Neural progenitor cell (in vitro differentiated cells): ENCODE measurements at places on chromosomes 1 and 21.

DNA sequence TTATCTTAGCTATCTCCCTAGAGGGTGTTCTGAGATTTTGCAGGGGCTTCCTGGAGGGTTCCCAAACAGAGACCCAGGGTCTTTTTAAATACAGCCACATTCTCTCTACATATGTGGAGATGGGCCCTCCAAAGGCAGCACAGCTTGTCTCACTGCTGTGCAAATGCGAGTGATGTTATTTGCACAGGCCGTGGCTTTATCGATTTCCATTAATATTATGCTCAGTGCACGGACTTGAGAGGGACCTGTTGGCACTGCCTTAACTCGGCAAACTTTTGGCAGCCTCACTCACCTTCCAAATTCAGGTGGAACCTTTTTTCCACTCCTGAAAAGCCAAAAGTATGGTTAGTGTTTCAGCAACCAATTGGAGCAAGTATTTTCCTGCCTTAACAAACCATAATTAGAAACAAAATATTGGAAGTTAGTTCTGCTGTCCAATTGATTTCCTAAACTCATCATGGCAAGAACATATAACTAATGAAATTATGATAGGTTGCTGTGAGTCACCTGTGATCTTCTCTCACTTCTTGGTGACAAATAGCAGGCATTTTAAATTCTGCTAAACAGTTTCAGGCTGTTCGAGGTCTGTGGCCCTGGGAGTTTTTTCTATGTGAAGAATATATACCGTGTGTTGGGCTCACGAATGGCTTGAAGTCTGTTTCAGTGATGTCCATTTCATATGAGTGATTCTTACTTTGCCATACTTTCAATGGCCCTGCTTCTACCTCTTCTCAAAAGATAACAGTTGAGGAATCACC lies 10.9 kb downstream of the LHX9 start:
- no peak for DNase-seq

- DNase-seq: peak; percentile 59
Observed at GRCh38 chr1:165152727-165153126, 203.8 kb downstream of the LMX1A start.

DNA sequence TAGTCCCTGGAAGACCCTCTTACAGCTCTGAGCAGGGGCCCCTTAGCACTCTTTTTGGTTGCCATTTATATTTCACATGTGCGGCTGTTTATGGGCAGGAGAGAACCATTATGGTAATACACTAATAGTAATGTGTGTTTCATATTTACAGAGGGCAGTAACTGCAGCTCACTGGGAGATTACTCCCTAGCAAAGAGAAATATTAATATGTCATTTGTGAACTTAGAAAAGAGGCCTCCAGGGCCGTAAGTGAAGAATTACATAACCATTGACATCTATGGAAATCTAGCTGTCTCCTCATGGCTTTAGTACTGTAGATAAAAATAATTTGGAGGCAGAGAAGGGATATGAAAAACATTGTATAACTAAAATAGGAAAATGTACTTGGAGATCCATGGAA lies 23.4 kb upstream of the RGS16 start:
- DNase-seq: no peak

GRCh38 chr1:38953433-38953860 lies 11.8 kb upstream of the RHBDL2 start:
- peak; percentile 16 for DNase-seq

DNA sequence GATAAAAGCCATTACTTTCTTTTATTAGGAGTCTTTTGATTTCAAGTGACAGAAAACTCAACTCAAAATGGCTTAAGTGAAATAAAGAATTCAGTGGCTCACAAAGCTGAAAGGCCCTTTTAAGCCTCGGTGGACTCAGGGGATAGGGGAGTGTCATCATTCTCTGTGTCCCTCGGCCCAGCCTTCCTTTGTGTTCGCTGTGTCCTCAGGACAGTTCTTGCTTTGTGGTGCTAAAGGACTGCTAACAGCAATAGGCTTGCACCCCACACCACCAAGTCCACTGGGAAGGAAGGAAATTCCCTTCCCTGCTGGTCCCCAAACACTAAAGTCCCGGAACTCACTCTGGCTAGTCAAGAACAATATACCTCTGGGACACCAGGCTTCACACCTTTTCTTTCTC lies 129.2 kb downstream of the NTPCR start:
- DNase-seq: peak; percentile 46

DNA sequence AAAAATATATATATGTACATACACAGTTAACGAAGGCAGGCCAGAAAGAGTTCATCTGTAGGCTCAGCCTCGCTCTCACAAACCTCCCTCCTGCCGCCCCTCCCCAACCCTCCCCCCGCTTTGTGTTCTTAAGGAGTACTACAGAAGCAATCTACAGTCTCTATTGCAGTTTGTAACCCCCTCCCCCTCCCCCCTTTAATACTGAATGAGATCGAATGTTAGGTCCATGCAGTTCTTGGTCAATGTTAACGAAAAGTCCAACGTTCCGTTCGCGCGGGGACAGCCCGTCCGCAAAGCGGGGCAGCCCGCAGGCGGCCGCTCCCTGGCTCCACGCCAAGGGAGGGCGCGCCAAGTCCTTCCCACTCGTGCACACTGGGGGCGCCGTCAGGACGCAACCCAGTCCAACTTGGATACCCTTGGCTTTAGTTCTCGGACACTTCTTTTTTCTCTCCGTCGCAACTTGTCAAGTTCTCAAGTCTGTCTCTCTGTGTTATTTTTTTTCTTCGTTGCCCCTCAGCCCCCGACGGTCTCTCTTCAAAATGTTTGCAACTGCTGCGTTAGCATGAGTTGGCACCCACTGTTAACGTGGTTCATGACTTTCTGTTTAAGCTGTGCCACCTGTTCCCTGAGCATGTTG lies 2.2 kb downstream of the JUN start:
- peak; percentile 60 for DNase-seq

GRCh38 chr1:184150776-184151531 lies 99.4 kb downstream of the TSEN15 start:
- no peak for DNase-seq

GRCh38 chr1:204885288-204885711 lies 14.6 kb downstream of the NFASC start:
- no peak for DNase-seq

- DNase-seq: no peak
Observed at GRCh38 chr1:78334952-78335351, 155.8 kb upstream of the PTGFR start.

- DNase-seq: no peak
Observed at GRCh38 chr1:68185743-68186142, 46.6 kb downstream of the WLS start.

DNA sequence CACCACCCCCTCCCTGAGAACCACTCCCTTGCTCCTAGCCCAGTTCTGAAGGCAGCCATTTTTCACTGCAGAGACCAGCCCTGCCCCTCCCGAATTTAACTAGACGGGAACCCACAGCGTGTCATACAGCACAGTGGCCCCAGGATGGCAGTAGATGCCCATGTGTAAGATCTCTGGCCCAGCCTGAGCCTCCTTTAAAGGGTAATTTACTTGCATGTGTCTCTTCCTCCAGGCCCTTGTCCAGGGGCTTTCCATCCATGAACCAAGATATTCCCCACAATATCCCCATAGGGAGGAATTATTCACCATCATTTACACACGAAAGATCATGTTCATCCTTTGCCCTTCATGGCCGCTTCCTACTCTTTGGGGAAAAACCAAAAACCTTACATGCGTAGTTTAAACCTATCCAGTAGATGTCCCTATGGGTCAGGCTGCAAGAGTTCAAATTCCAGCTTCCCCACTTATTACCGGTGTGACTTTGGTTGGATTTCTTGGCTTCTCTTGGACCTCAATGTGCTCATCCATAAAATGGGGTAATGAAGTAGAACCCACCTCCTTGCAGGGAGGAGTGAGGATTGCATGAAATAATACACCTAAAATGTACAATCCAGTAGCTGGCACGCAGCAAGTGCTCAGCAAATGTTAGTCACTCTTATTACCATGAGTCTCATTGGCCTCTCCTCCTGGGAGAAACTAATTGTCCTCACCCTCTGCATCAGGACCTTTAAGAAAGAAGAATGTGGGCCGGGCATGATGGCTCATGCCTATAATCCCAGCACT lies 4.0 kb upstream of the LACTBL1 start:
- peak; percentile 90 for DNase-seq

- DNase-seq: peak; percentile 79
Observed at GRCh38 chr1:18581420-18581880, 49.2 kb upstream of the PAX7 start.

- no peak for DNase-seq
Observed at GRCh38 chr1:53060579-53060978, 1.4 kb upstream of the PODN start.

GRCh38 chr1:84223751-84224432 lies 77.6 kb upstream of the SAMD13 start:
- no peak for DNase-seq

GRCh38 chr1:170085091-170085490 lies 10.6 kb upstream of the KIFAP3 start:
- DNase-seq: no peak

DNA sequence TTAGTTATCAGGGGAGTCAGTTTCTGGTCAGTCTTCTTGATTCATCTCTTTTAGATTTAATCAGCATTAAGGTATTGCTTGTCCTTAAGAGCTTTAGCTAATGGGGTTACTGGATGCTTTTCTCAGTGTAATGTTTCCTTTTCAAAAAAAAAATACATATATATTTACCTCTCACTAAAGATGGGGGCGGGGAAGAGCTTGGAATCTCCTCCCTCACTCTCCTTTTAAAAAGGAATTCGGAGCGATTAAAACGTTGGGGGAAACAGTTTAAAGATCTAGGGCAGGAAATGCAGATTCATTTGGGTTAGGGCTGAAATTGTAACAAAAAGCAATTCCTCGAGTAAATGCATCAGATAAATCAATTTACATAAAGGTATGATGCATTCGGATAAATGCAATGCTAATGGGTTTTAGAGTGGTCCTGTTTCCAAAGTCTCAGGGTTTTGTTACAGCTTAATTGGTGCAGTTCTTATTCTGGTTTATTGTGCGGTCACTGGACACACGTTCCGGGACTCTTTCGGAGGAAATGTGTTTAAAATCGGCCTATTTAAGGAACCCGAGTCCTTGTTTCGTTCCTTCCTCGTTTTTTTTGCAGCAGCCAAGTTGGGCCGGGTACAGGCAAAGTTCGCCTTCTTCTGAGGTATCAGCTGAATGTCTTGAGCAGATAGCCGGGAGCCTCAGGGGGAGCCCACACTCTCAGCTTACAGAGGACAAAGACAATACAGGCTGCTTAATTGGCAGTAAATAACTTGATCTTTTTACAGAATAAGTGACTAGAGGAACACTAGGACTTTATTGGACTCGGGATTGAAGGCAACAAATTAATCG lies 1.6 kb downstream of the LMO4 start:
- peak; percentile 76 for DNase-seq

DNA sequence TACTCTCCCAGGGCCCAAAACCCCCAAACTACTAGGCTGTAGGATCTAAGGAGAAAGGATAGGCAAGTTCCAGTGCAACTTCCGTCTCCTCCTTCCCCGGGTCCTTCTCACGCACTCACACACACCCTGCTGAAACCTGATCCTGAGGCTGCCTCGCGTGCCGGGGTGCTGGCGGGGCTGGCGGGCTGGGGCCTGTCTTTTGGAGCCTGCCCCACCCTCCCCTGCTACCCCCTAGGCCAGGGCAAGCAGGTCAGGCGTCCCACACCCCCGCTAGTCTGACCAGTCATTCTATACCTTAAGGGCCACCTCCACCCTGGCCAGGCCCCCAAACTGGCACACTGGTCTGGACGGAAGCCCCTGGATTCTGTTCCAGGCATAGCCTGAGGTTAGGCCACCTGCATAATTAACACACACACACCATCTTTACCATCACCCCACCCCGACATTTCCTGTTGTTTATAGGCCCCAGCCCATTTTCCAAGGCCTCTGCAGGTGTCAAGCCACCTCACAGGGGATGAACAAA lies 48.3 kb upstream of the ARTN start:
- DNase-seq: peak; percentile 60

- DNase-seq: no peak
Observed at GRCh38 chr1:218211241-218211640, 73.9 kb upstream of the RRP15 start.

DNA sequence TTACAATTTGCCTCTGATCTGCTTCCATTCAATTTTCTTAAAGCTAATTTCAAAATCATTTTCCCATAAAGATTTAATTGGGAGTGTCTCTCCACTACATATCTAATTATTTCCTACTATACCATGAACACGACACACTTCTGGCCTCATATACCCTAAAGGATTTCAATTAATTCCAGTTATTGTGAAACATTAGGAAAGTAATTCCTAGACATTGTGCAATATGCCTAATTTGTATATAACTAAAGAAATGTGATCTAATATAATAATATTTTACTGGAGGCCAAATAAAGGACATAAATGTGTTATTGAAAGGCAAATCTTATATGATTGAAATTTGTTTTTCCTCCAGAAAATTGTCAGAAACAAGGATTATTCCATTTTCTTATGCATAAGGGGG lies 727.2 kb upstream of the ADGRL2 start:
- no peak for DNase-seq

DNA sequence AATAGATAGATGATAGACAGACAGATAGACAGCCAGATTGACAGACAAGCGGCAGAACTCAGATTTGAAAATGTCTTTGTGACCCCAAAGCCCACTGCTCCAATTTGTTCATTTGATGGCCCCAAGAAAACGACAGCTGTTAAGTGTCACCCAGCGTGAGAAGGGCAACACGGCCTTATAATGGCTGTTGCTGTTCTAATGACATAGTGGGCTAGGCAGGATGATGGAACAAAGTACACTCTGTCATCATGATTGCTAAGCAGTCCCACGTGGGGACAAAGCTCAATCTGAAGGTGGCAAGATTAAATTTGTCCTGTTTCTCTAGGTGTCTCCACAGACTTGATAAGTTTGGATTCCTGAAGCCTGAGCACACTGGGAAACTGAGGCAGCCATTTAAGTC lies 112.9 kb downstream of the DAB1 start:
- no peak for DNase-seq

DNA sequence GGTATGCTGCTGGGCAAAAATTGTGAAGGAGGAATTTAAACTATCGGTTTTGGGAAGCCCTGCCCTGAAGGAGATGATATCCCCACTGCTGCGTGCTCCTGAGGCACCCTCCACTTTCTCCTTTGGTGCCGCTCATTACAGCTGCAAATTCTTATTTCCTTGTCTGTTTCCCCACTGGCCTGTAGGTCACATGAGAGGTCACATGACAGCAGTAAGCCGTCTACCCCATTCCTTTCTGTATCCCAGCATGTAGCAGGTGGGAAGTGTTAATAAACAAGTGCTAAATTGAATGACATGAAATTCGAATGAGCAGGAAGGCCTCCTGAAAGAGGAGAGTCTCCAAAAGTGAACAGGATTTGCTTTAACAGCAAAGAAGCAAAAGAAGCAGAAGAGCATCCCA lies 58.7 kb downstream of the GRIK3 start:
- no peak for DNase-seq
